ENCODE measurements at places on chromosomes 6 and 20.
A peak's percentile ranks its signal among the peaks of the same experiment; 100 is the strongest.

- no peak for DNase-seq
Observed at GRCh38 chr6:23522792-23523547, 603.0 kb upstream of the NRSN1 start.

DNA sequence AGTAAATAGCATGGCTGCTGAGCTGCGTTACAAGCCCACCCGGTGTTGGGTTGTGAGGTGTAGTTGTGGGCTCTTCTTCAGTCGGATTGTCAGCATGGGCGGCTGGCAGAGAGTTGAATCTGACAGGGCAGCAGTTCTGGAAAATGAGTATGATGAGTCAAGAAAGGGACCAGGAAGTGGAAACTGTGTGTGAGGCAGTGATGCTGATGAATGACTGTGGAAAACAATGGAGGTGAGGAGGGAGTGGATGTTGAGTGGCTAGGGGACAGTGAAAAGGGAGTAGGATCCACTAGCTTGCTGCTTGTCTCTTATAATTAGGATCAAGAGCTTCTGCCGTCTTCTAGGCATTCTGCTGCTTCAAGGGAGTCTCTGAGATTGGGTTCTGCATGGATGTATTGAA lies 154.3 kb downstream of the ESR1 start:
- DNase-seq, result no peak

DNA sequence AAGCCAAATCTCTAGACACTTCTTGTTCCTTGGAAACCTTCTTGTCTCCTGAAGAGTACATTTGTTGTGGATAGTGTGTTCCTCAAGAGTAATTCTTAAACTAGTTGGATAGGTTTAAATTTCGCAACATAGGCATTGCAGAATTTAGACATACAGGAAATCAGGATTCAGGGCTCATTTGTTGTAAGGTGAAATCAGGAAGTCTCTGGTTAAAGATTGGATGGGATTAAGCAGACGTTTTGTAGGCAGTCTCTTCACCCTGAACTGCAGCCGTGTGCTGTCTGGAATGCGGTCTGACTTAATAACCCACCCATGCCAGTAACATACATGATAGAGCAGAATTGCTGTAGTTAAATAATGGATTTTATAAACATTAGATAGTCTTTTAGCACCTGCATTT lies 21.7 kb downstream of the HIVEP1 start:
- DNase-seq, result no peak

GRCh38 chr6:132648356-132648755 lies 10.6 kb downstream of the TAAR1 start:
- DNase-seq, result peak; percentile 33

GRCh38 chr6:37238381-37238780 lies 19.2 kb upstream of the TBC1D22B start:
- no peak for DNase-seq

- no peak for DNase-seq
Observed at GRCh38 chr6:169641461-169642085, 60.3 kb downstream of the WDR27 start.

DNA sequence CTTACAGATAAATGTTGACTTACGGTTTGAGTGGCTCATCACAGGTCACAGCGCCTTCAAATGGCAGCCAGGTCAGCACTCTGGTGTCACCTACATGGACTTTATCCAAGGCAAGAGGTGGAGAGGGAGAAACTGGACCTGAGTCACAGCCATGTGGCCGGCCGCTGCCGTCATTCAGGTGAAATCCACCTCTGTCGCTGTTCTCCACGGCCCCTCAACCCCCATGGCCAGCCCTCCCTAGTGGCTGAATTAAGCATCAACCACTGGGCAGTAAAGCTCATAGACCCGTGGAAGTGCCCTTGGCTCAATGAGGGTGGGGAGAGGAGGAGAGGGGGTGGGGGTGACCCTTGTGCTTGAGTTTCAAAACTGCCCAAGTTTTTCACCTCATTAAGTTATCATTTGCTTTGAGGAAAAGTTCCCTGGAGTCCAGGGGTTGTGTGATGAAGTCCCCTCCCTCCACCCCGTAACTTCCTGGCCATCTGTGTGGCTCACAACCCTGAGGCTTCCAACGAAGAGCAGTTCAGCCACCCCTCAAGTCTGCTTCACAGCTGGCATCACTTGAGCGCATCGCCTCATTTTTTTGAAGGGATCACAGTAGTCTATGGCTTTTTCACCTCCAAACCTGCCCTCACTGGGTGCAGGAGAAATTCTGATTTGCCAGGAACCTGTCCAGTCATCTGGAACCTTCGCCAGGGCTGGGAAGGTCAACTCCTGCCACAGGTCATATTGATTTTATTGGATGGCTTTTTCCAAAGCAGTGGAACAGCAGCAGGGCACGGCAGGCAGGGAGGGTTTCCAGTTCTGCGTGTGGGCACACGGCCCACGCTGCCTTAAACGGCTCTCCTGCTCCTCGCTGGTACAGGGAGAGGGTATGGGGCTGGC lies 43.5 kb upstream of the APCDD1L start:
- no peak for DNase-seq

DNA sequence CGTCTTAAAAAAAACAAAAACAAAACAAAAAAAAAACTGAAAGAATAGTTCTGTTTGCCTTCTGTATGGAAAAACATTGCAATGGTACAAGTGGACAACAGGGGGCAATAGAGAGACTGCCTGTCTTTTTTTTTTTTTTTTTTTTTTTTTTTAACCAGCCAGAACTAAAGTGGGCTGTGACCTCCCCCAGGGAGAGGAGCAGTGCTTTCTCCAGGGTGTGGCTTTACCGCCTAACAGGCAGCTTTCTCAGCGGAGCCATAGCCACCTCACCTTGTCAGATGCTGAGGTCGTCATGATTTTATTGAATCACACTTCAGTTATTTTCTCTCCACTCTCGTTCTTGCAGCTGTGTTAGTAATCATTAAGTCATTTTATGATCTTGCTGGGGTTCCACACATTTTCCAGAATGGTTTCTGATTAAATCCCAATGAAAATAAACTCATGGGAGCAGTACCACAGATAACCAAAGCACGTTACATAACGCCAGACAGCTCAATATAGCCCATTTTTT lies 78.4 kb downstream of the GMPR start:
- peak; percentile 64 for DNase-seq

- DNase-seq, result no peak
Observed at GRCh38 chr20:53515749-53516148, 77.9 kb downstream of the ZNF217 start.

GRCh38 chr6:13235339-13235738 lies 93.0 kb downstream of the TBC1D7 start:
- DNase-seq, result no peak

- no peak for DNase-seq
Observed at GRCh38 chr6:158042245-158042798, 60.7 kb downstream of the SYNJ2 start.

- no peak for DNase-seq
Observed at GRCh38 chr20:18663932-18664331, 76.1 kb downstream of the DTD1 start.

GRCh38 chr6:140401761-140402160 lies 1027.3 kb upstream of the CITED2 start:
- no peak for DNase-seq

DNA sequence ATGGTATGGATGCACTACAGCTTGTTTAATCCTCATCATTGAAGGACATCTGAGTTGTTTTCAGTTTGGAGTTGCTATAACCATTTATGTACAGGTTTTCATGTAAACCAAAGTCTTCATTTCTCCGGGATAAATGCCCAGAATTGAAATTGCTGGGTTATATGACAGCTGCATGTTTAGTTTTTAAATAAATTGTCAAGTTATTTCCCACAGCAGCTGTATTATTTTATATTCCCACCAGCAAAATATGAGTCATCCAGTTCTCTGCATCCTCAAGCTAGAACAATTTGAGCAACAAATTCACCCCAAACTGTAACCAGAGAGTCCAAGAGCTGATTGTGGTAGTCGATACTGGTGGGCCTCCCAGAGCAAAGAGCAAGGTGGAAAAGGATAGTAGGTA lies 161.0 kb upstream of the PRND start:
- no peak for DNase-seq

- peak; percentile 32 for DNase-seq
Observed at GRCh38 chr6:4008324-4009047, 70.5 kb downstream of the FAM217A start.

GRCh38 chr6:152160346-152160745 lies 352.9 kb downstream of the ESR1 start:
- DNase-seq, result no peak

DNA sequence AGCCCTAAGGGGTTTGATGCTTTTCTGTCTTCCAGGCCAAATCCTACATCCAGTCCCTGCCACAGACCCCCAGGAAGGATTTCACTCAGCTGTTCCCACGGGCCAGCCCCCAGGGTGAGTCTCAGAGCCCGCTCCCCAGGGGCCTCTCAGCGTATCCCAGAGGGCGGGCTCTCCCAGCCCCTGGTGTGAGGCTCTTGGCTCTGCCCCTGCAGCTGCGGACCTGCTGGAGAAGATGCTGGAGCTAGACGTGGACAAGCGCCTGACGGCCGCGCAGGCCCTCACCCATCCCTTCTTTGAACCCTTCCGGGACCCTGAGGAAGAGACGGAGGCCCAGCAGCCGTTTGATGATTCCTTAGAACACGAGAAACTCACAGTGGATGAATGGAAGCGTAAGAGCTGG lies 8.4 kb downstream of the MAPK13 start:
- no peak for DNase-seq

GRCh38 chr6:104828478-104828877 lies 31.2 kb downstream of the HACE1 start:
- no peak for DNase-seq

DNA sequence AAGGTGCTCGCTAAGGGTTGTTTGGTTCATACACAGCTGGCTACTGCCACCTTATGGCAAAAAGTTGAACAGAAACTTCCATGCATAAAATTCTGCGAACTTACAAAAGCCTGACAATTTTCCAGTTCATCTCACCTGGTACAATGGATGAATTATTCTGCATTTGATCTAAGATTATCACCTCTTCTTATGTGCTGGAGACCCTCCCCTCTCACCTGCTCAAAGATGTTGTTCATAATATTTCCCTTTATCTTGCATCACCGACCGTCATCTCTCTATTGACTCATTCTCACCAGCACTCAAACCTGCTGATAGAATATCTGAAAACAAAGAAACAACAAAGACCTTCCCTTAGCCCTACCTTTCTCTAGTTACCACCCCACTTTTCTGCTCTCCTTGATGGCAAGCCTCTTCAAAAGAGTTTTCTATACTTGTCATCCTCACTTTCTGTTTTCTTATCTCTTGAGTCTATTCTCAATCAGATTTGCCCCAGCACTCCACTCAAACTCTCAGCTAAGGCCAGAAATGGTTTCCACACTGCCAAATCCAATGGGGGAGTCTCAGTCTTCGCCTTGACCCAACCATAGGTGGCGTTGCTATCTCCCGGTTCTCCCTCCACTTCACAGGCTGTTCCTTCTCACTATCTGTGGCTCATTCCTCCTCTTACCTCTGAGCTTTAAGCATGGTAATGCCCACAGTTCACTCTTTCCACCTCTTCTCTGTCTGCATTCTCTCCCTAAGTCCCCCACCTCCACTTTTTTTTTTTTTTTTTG lies 25.8 kb downstream of the SNRNP48 start:
- DNase-seq, result peak; percentile 18

GRCh38 chr6:121521164-121521555 lies 85.7 kb downstream of the GJA1 start:
- DNase-seq, result no peak

GRCh38 chr6:135014353-135014832 lies 40.2 kb downstream of the HBS1L start:
- no peak for DNase-seq

- no peak for DNase-seq
Observed at GRCh38 chr6:40499215-40499614, 87.9 kb downstream of the LRFN2 start.

DNA sequence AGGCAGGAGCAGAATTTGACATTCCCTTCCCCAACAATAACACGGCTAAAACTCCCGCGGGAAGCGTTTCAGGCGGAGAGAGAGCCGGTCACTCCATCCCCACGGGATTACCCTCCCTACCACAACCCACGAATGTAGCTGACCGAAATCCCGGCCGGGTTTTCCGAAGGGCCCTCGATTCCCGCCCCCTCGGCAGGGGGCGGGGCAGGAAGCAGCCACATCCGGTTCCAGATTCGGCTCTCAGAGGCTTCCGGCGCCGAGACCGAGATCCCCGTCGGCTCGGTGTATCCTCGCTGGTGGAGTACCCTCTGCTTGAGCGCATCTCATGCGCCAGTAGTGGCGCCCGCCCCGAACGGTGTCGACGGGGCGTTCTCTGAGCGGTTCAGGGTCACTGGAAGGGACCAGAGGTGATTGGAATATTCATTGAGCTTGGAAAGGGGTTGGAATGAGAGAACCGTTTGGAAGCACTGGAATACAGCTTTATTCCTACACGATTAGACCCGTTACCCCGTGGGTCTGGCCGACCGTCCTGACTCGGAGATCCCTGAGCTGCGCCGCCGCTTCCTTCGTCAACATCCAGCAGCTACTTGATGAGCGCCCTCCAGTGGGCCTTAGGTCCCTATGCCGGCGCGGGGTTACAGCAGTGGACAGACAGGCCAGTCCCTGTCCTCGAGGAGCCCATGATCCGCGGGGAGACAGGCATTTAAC lies 649 bp upstream of the RGL2 start:
- peak; percentile 91 for DNase-seq

GRCh38 chr6:167726043-167726621 lies 100.6 kb upstream of the AFDN start:
- no peak for DNase-seq

DNA sequence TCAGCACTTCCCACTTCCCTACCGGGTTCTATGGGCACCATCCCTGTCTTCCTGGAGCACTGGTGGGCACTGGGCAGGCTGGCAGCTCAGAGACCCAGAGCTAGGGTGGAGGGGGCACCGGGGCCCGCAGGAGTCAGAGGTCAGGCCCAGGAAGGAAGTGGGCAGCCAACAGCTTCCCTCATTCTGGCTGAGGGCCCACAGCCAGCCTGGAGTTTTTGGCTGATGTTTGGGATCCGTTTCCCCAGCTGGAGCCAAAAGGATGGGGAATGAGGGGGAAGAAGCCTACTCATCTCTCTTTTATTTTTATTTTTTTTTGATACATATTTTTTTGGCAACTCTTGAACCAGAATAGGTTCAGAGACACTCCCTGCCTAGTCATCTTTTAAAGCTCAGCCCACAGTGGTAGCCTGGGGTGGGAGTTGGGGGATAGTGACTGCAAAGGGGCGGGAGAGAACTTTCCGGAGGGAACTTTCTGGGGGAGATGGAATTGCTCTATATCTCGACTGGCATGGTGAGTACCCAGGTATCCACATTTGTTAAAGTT lies 54.2 kb upstream of the MLN start:
- DNase-seq, result no peak

DNA sequence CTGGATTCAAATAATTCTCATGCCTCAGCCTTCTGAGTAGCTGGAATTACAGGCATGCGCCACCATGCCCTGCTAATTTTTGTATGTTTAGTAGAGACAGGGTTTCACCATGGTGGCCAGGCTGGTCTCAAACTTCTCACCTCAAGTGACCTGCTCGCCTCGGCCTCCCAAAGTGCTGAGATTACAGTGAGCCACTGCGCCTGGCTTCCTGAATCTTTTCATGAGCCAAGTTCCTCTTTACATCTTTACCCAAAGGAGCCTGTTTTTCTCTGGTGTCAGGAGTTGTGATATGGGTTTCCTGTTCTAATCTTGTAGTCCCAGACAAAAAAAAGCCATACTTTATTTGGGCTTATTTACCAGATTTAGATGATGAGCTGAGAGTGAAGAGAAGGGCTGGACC lies 34.4 kb downstream of the PCNA start:
- no peak for DNase-seq

Data from immature natural killer cell (primary cell).